ENCODE measurements at places on chromosomes 13 and 19.

DNA sequence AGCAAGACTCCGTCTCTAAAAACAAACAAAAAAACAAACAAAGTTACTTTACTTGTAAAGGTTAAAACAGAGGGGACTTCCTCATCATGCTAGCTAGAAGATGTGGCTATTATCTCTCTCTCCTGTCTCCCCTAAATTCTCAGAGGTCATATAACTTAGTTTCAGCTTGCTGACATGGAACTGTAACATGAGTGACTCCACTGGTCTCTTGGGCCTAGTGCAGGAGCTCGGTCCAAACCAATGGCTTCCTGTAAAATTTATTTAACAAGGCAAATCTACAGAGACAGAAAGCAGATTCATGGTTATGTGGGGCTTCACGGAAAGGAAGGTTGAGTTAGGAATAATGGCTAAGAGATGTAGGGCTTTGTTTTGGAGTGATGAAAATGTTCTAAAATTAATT, 9.5 kb upstream of the KASH5 start:
- no peak for DNase-seq

DNA sequence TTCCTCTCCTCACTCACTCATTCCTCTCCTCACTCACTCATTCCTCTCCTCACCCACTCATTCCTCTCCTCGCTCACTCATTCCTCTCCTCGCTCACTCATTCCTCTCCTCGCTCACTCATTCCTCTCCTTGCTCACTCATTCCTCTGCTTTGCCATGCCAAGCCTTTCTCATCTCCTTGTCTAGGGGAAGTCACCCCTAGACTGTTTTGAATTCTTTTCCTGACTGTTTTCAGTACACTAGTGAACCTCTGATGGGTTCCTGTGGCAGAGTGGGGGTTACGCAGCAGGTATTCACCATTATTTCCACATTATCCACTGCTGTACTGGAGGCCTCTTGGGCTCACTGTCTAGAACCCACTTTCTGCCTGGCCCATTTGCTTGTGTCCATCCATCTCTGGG, 1.2 kb downstream of the CYP4F8 start:
- no peak for DNase-seq

- no peak for DNase-seq
Observed at GRCh38 chr13:93881411-93881810, 598.1 kb downstream of the DCT start.

GRCh38 chr19:2488942-2489731, 13.2 kb downstream of the GADD45B start:
- no peak for DNase-seq

GRCh38 chr19:39870171-39870971, 24.2 kb upstream of the FBL start:
- DNase-seq, result no peak

- no peak for DNase-seq
Observed at GRCh38 chr19:53824134-53824611, at the start of gene NLRP12. Gene NLRP12, minus strand, starts transcription at chr19:53824314. Its CDS starts 140 bp downstream, at chr19:53824174.

DNA sequence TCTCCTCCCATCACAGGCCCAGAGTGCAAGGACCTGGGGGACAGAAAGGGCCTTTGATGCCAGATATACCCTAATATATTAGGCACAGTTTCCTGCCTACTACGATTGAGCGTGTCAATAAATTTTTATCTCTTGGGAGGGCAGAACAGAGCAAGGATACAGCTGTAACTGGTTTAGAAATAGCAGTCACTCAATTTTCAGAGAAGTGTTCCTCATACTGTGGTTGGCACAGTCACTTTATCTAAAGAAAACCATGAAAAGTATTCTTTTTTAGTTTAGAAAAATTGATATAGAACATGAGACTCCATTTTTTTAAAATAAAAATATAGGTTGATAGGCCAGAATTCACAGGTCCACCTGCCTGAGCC, 460 bp upstream of the ZNF155 start:
- no peak for DNase-seq

- DNase-seq, result peak; percentile 38
Observed at GRCh38 chr19:42281827-42282762, 13.0 kb downstream of the CIC start.

- no peak for DNase-seq
Observed at GRCh38 chr13:26500618-26501320, 56.7 kb upstream of the WASF3 start.

- DNase-seq, result peak; percentile 49
Observed at GRCh38 chr13:20231839-20232555, at the start of gene GJB6. Gene GJB6, minus strand, starts transcription at chr13:20232319. Its CDS starts 8,839 bp downstream, at chr13:20223480.

- DNase-seq, result no peak
Observed at GRCh38 chr19:53908935-53909415, at the start of gene CACNG7. Gene CACNG7, plus strand, starts transcription at chr19:53909278. Its CDS starts 3,554 bp downstream, at chr19:53912832.

GRCh38 chr19:9729162-9729561, 39.4 kb downstream of the ZNF846 start:
- no peak for DNase-seq

DNA sequence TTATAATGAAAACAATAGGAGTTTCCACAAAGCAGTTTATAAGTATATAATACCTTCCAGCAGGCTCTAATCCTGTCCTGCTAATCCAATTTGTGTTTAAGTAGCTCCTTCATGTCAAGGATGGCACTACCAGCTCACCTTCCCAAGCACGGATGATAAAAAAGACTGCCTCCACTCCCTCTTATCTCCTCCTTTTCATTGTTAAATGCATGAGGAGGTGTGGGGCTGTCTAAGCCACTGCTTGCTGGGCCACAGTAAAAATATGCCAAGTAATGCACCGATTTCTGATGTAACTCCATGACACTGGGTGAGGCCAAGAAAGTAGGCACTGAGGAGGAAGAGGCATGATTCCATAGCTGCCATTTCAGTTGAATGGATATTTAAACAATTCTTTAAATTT, 193.1 kb downstream of the ZIC5 start:
- DNase-seq, result no peak

- no peak for DNase-seq
Observed at GRCh38 chr13:71924931-71925330, 57.9 kb upstream of the DACH1 start.

DNA sequence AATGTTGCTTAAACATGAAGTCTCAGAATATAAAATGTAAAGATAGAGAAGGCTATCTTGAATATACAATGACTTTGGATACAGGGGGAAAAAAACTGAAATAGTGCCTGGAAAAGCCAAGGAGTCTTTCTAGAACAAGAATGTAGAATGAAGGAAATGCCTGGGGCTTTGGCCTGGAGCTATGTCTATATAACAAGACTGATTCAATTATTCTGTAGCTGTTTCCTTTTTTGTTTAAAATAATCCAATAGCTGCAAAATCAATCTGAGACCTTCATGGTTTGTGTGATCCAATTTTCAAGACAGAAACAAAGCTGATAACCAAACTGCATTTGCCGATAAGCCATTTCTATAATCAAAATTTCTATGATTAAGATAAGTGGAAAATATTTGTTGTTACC, 530.9 kb upstream of the NBEA start:
- DNase-seq, result no peak

GRCh38 chr13:49536144-49536873, 40.6 kb downstream of the PHF11 start:
- no peak for DNase-seq

- DNase-seq, result no peak
Observed at GRCh38 chr19:45283443-45284033, 32.5 kb downstream of the MARK4 start.

DNA sequence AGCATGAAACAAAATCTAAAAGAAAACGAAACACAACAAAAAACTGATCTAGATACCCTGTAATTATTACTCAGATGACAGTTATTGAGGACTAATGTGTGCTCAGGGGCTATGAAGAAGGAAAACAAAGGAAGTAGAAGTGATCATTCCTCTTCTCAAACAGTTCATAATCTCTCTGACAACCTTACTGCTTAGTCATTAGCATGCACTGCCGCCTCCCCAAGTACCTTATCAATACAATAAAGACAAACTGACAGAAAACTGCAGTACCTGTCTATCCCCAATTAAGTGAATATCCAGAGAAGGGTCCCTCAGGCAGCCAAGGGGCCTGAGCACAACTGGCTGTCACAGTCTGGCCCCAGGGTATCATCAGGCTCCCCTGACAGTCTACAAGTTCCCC, 22.0 kb upstream of the POU4F1 start:
- no peak for DNase-seq

- DNase-seq, result no peak
Observed at GRCh38 chr13:24060993-24061392, 99.5 kb upstream of the SPATA13 start.

DNA sequence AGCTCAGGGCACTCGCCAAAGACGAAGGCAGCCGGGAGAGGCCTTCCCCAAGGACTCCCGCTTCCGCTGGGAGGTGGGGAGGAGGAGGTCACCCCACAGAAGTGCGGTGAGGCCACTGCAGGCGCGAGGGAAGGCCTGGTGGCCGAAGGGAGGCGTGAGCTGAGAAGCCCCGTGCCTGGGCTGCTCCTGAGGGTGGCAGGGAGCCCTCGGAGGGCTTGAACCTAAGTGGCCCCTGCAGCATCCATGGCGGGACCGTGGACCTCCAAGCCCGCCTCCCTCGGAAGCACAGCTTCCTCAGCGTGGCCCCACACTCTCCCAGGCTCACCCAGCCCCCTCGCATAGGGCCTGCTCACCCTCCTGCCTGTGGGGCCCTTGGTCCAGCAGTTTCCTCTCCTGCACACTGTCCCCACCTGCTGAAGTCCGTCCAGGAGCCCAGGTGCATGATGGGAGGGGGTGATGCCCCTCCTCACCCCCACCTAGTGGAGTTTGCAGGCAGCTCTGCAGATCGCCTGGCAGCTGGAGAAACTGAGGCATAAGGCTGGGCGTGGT, 25.9 kb downstream of the EFNA2 start:
- DNase-seq, result no peak

- no peak for DNase-seq
Observed at GRCh38 chr13:60158321-60158801, 5.4 kb downstream of the DIAPH3 start.

- DNase-seq, result no peak
Observed at GRCh38 chr13:71618159-71618558, 248.8 kb downstream of the DACH1 start.
